ENCODE measurements at places on chromosomes 7 and 10.
A peak's percentile ranks its signal among the peaks of the same experiment; 100 is the strongest.

DNA sequence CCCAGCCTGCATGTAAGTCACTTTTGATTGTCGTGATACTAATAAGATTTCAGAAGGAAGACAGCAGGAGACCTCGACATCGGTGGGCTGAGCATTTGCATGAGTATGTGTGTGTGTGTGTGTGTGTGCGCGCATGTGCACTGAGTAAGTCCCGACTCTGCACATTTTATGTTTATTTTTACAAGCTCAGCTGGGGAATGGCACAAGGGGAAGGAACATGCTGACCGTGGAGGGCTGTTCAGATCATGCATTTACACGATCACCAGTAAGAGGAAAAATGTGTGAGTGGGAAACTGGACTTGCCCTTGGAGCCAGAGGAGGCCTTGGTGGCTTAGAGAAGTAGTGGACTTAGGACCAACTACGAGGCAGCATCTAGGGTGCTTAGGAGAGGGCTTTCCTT is 41.3 kb downstream of the IL2RA start:
- DNase-seq: no peak

DNA sequence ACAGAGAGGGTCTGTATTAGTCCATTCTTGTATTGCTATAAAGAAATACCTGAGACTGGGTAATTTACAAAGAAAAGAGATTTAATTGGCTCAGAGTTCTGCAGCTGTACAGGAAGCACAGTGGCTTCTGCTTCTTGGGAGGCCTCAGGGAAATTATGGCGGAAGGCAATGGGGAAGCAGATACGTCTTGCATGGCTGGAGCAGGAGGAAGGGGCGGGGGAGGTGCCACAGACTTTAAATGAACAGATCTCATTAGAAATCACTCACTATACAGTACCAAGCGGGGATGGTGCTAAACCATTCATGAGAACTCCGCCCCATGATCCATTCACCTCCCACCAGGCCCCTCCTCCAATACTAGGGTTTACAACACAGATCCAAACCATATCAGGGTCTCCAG is 3.7 kb upstream of the CALU start:
- no peak for DNase-seq

DNA sequence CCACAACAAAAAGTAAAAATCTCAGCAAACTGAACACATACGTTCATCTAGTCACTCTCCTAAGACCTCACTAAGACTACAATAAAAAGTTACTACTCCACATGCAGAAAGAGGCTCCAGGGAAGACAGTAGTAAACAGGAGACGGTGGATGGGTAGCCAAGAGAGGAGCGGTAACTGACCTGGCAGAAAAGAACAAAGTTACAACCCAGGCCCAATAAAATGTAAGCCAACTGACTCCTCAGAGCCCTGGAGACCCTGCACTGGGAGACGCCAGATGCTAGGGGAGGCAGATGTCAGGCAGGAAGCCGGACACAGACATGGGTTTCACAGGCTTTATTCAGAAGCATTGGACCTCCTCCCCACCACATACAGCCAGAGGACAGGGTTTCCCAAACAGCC is 181.1 kb upstream of the NFE2L3 start:
- DNase-seq: no peak

GRCh38 chr7:28434510-28434909 is 22.2 kb downstream of the CREB5 start:
- no peak for DNase-seq

GRCh38 chr7:154975984-154976383 is 26.9 kb downstream of the PAXIP1 start:
- DNase-seq: no peak

- peak; percentile 62 for DNase-seq
Observed at GRCh38 chr7:10973942-10974911, 555 bp downstream of the PHF14 start.

- DNase-seq: peak; percentile 60
Observed at GRCh38 chr7:39950473-39951225, 593 bp downstream of the CDK13 start.

- no peak for DNase-seq
Observed at GRCh38 chr7:138654616-138655015, 46.5 kb downstream of the SVOPL start.

- DNase-seq: no peak
Observed at GRCh38 chr10:27104919-27105318, 4.6 kb upstream of the ANKRD26 start.

- DNase-seq: no peak
Observed at GRCh38 chr10:104043185-104043830, 42.4 kb downstream of the COL17A1 start.

- no peak for DNase-seq
Observed at GRCh38 chr7:163298-163695, 29.1 kb upstream of the FAM20C start.

DNA sequence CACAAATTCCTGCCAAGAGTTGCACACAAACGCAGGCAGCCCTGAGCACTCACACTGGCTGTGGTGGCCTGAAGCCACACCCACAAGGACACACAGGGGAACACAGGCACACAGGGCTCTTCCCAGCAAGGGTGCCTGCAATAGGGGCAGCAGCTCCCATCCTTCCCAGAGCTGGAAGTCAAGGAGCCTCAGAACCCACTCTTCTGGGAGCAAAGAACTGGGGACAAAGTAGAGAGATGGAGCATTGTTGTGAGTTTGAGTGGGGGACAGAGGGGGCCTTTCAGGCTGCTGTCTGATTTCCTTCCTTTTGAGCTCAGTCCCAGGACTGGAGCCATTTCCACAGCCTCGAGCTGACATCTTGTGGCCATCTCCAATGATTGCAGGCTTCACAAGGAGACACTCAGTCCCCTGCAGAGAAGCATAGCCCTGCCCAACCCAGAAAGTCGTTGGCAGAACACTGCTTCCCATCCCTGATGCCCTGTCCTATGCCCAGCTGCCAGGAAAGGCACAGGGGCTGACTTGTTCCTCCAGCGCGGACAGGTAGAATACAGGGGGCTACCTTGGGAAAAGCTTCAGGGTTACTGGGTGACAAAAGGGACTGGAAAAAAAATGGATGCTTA is 34.4 kb upstream of the SLF2 start:
- peak; percentile 69 for DNase-seq

DNA sequence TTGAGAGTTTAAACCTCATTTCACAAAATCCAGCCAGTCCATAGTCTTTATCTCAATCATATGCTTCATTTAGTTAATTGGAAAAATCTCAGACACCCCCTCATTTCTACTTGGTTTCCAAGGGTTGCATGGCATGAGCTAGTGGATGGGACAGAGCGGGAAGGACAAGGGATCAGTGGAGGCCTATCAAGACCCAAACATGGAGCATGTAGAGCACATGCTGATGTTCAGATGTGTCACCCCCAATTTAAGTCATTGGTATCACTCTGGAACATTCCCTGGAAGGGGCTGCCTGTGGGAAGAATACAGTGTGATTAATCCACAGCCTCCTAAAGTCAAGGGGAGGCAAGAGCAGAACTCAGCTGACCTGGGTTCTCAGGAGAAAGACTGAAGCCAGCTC is 2.3 kb downstream of the C10orf71 start:
- DNase-seq: no peak

DNA sequence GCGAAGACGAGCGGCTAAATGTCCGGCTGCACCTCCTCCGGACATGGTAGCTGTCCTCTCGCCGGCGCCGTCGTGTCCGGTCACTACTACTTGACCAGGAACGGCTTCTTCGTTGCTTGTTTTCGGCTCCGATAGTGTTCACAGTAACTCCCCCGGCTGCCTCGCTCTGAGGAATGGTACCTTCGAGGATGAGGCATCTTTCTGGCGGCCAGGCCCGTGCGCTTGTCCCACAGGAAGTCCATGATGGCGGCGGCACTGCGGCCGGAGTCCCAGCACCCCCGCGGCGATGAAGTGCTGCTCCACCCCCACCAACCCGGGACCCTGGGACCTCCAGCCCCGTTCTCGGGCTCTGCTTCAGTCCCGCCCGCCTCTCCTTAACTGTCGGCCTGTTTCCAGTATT is 11.0 kb upstream of the CCDC126 start:
- no peak for DNase-seq

DNA sequence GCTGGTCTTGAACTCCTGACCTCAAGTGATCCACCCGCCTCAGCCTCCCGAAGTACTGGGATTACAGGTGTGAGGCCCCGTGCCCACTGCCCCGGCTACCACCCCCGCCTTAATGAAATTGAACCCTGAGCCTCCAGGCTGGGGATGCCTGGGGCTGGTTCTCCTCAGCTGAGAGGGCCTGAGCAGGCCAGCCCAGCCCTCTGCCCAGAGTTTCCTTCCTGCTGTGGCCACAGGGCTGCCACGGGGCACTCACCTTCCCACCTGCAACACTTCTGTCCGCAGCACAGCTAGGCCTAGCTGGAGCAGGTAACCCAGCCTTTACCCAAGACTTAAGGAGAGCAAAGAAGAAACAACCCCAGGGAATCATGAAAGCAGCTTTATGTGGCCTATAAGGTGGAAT is 78.1 kb upstream of the ANLN start:
- no peak for DNase-seq

DNA sequence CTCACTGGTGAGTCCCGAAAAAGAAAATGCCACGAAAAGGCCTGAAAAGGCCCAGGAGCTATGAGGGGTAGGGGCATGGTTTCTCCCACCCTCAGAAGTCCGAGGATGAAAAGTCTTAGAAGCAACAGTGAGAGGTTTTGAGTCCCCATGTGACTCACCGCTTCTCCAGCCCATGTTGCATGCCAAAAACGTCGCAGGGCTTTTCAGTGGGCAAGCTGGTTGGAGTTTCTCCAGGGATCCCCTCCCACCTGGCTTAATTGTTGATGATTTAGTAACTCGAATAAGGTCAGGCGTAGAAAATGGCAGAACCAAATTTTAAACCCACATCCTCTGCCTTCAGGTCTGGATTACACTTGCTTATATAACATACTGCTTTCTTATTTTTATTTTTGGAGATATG is 96.3 kb upstream of the ARMC3 start:
- no peak for DNase-seq

- no peak for DNase-seq
Observed at GRCh38 chr7:139034336-139034735, 1.5 kb downstream of the ZC3HAV1L start.

GRCh38 chr10:25102147-25102822 is 72.5 kb upstream of the GPR158 start:
- no peak for DNase-seq

DNA sequence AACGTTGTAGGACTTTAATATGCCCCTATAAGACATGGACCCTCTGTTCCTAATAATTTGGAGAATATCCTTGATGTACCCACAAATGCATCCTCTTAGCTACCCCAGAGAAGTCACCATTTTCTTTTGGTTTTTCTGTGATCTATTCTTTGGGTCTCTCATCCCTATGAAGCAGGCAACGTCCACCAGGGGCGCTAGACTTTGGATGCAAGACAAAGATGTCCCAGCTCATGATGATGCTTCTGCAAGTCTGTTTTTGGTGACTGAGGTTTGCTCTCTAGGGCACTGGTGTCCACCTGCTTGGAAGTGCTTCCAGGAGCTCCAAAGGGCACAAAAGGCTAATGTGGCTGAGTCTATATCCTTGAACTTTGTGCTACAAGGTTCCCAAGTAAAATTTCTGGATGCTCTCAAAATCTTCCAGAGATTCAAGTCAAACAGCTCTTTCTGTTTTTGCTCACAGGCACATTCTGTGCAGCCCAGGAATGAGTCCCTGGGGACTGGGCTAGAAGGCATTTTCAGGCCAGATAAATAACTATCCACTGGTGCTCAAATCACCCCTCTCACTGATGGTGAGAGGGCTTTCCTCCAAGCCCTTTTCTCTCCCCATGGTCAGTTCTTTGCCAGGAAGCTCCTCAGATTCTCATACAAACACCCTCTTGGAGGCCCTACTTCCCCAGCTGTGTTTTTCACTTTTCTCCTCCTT is 166.4 kb downstream of the C7orf25 start:
- DNase-seq: peak; percentile 48

DNA sequence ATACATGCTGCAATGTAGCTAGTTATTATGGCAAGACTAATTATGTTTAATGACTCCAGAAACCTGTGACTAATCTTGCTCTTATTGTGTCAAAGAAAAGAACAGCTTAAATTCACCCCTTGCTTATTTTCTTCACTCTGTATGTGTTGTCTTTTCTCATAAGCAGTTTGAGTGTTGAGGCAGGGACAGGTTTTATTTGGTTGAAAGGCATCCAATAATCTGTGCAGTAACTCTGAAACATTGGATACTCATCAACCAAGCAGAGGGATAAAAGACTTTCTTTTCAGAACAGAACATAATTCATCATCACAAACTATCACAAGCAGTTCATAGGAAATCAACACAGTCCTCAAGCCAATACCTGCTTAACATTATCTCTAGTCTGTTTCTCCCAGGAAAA is 797.6 kb upstream of the MBL2 start:
- no peak for DNase-seq

DNA sequence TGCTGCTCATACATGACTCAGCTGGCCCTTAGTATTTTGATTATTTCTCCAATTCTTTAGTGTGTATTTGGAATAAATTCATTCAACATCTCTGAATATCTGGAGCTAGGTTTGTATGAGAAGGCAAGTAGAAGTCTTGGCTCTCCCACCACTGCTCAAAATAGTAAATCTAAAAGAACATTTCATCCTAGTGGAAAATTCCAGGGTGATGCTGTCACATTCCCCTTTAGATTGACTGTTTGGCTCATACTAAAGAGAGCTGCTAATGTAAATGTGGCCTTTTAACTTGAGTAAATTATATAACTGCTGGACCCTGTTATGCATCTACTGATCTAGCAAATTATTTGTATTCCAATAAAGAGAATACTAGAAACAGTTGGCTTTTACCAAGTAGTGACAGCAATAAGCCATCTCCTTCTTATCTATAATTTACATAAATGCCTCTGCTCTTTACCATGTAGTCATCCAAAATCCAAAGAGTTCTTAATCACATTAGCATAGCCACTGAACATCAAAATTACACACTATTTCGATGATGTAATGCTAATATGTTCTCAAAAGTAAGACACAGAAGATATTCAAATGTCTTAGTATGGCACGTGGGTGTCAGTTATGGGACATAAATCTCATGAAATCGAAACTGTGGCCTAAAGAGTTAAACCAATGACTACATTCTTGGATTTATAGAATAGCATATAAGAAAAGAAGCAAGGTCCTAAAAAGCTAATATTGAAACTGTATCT is 86.9 kb upstream of the KCND2 start:
- DNase-seq: no peak

- no peak for DNase-seq
Observed at GRCh38 chr10:120188950-120189349, 268.1 kb upstream of the PLPP4 start.

DNA sequence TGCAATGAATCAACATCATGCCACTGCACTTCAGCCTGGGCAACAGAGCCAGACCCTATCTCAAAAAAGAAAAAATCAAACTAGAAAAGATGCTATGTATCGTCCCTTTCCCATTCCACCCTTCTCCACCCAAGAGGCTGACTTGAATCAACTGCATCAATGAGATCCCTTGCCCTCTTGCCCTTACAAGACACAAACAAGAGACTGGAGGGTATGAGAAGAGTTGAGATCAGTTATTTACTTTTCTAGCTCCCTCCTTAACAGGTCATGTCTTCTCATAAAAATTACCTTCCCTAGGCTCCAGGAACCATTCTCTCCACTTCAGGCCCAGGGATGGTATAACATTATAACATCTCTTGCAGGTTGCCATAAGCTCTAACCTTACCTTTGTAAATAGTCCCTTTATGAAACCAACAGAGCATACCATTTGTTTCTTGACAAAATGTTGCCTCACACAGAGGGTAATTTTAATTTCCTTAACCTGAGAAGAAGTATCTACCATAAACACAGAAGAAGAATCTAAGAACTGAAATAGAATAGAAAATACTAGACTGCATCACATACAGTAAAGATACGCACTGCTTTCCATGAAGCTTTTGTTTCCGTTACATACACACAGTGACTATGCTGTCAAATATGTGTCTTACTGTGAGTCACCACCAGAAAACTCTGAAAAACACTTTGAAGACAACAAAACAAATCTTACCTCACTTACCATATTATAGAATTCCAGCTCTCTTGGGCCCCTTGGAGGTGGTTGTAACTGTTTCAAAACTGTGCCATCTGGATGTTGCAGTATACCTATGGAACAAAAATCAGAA is 30.5 kb downstream of the IPMK start:
- DNase-seq: no peak
